Activated T-helper 9 cell treated with anti-CD3 and anti-CD28 coated beads, Interleukin-2, amount 50 U/mL, for 16 hours (primary cell): ENCODE measurements at places on chromosomes 7 and 10.

DNA sequence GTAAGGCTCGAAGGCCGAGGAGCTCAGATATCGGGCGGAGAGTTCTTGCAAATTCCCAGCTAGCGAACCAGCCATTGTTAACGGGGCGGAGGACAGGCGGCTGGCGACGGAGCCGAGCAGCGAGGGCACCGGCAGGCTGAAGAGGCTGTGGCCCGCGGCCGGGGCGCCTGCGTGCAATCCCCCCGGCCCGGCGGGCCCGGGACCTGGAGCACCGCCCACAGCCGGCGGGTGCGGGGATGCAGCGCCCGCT lies 4.1 kb downstream of the VAX1 start:
- DNase-seq, result no peak

GRCh38 chr7:149085866-149086265 lies 4.7 kb downstream of the ZNF786 start:
- DNase-seq, result no peak

GRCh38 chr10:47326927-47327330 lies 4.7 kb downstream of the GDF2 start:
- no peak for DNase-seq

- DNase-seq, result no peak
Measured at GRCh38 chr10:126131341-126131740, 235.0 kb downstream of the FANK1 start.

- no peak for DNase-seq
Measured at GRCh38 chr10:62696798-62697197, 107.7 kb upstream of the ADO start.

DNA sequence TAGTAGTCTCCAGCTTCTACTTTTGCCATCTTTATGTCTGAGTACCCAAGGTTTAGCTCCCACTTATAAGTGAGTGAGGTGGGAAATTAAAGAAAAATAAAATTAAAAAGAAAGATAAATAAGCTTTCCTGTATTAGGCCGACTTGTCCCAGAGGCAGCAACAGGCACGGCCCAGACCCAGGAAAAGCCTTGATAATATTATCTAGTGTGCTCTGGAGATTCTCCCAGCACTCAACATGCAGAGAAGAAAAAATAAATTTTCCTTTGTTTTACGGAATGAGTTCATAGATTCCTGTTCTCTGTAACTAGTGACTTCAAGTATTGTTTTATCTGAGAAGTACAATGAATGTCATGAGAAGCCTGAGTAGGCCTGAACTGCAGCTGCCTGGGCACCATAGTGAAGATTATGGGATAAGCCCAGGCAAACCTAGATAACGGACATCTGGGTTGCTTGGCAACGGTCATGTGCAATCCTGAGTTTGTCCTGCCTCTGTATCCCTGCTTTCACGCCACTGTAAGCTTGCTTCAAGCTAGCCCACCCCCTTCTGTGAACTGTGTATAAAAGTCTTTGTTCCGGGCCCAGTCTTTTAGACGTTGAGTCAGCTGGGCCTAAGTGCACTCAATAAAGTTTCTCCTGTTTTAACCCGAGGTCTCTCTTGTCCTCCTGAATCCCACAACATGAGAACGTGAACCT lies 6.4 kb downstream of the ATE1 start:
- no peak for DNase-seq

- DNase-seq, result no peak
Measured at GRCh38 chr7:80089366-80089765, 45.3 kb upstream of the GNAI1 start.

- DNase-seq, result no peak
Measured at GRCh38 chr7:112192236-112193154, 13.7 kb downstream of the DOCK4 start.

DNA sequence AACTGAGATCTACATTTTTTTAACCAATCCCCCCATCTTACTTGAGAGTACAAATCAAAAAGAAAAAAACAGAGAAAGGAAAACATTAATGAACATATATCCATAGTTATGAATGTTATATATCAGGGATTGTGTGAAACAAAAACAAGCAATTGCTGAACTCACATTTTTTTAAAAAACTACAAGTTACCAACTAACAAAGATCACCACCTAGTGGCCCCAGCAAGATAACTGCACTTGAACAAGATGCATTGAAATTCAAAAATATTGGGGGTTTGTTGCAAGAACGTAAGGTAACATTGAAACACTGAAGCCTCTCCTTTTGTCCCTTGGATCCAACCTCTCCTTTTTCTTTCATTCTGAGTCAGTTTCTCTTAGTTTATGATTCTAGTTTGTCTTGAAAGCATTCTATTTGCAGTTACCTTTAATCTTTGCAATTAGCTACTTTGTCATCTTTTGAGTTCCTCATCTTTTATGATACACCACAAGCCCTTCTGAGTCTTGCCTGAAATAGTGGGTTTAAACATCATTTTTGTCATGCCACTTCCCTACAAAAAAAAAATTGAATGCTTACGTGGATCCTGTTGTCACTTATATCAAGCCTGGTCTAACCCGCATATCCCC lies 87.3 kb upstream of the TES start:
- DNase-seq, result no peak

- no peak for DNase-seq
Measured at GRCh38 chr7:79495544-79496272, 42.2 kb upstream of the MAGI2 start.

- peak; percentile 24 for DNase-seq
Measured at GRCh38 chr10:6200734-6201515, 1.8 kb upstream of the PFKFB3 start.

GRCh38 chr10:104336821-104337467 lies 1.3 kb downstream of the ITPRIP start:
- DNase-seq, result no peak

- no peak for DNase-seq
Measured at GRCh38 chr10:3270577-3271316, 98.2 kb upstream of the PITRM1 start.

GRCh38 chr10:97875391-97875790 lies 25.7 kb downstream of the GOLGA7B start:
- no peak for DNase-seq

GRCh38 chr10:51139176-51139575 lies 64.9 kb downstream of the PRKG1 start:
- no peak for DNase-seq

DNA sequence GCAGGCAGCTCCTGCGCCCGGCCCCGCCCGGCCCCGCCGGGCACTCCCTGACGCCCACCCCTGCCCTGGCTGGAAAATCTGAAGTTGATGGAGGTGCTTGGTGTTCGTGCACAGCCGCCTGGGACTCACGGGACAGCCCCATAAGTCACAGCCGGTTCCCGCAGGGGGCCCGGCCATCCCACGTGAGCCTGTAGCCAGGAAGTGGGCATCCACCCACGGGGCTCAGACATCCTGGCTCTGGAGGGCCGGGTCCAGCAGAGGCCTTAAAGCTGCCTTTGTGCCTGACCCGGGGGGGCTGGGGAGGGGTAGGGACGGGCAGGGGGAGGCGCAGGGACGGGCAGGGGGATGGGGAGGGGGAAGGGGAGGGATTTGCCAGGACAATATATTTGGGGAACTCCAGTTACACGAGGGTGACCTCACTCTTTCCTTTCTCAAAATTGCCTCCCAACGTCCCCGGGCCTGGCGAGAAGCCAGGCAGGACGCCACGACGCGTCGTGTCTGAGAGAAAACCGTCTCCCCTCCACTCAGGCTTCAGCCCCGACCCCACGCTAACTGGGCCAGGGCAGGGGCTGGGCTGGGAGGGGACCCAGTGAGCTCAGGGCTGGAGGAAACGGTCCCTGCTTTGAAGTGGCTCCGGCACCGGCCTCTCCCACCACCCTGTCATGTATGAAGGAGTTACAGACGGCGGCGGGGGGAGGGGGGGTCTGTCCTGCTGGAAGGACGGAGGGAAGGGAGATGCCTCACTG lies 82.1 kb upstream of the PDGFA start:
- DNase-seq, result peak; percentile 87

DNA sequence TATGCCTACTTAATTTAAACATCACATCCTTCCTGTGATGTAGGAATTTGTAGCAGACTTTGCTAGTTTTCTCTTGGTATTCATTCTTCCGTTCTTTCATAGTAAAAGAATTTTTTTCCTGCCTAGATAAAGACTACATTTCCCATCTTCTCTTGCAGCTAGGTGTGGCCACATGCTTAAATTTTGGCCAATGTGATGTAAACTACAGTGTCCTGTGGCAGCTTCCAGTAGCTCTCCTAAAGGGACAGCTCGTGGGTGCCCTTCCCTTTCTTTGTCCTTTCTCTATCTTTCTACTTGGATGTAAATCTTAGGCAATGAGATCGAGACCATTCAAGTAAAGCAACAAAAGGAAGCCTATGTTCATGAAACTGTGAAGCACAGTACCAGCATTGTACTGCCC lies 58.6 kb downstream of the ASAH2B start:
- no peak for DNase-seq

DNA sequence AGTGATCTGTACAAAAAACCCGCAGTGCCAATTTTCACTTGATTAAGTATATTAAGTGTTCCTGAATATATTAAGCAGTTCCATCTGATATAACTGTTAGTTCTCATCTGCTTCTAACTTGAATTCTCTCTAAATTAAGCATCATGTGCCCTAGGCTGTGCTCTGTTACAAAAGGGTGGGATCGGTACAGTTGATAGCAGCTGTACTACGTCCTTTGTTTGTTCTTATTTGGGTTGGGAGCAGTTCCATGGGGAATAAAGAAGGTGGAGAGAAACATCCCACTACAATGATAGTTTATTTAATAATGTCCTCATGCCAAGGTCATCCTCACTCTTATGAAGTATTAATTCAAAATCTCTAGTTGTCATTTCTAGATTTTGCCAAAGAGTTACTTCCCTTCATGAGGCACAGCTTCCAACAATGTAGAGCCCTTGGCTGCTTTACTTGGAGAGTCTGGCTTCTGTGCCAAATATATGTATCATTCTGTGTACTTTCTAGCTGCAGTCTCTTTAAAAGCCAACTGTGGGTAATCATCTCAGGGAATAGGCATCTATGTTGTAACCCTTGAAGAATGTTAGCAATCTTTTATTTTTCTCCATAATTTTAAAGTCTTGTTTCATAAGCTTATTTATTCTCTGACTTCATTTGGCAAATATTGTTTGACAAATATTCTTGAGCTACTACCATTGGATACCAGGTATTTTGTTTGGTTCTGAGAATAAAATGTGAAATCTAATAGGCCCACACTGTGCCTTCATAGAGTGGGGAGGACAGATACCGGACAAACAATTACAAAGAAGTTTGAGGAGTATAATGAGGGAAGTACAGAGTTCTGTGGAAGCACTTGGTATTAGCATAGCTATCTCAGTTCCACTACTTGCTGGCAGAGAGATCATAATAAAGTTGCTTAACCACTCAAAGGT lies 22.4 kb upstream of the AHR start:
- no peak for DNase-seq

DNA sequence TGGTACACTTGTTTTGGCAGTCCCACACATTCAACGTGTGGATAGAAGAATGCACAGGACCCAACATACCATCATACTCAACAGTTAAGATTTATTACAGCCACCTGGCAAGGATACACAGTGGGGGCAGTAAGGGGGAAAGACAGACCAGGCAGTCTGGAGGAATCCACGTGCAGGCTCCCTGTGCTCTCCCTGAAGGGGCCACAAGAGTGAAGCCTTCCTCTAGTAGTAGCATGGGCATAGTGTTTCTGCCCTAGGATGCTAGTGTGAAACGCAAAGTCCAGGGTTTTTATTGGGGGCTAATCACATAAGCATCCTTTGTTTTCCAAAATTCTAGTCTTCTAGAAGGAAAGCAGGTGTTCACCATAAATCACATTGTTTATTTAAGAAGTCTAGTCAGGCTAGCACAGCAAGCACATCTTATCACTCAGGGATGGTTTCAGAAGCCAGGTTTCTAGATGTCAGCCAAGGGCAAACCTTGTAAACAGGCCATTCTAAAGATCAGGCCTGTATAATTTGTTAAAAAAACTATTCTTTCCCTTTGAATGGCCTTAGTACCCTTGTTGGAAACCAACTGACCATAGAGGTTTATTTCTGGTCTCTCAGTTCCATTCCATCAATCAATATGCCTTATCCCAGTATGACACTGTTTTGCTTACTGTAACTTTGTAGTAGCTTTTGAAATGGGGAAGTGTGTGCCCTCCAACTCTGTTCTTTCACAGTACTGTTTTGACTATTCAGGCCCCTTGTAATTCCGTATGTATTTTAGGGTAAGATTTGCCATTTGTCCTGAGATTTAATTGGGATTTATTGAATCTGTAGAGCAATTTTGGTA lies 12.4 kb upstream of the TFAM start:
- DNase-seq, result no peak

- DNase-seq, result no peak
Measured at GRCh38 chr10:118950190-118950680, 79.3 kb upstream of the NANOS1 start.

GRCh38 chr10:124911124-124912067 lies 30.5 kb upstream of the ZRANB1 start:
- DNase-seq, result no peak

DNA sequence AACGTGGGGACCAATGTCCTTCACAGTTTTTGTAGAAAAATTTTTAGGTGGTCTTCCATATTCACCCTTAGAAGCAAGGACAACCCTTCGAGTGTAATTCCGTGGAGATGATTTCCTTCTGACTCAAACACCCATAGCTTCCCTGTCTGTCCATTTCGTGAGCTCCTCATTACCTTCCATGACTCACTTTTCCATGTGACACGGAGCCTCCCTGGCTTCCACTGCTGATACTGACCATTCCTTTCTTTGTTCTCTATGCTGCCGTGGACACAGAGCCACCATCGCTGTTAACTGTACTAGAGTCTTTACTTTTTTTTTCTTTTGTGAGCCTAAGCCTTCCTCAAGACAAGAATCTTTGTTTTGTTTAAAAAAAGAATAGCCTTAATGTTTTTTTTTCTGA lies 12.5 kb upstream of the ARMS2 start:
- no peak for DNase-seq
